Prostate gland (tissue), 2 donors: ENCODE measurements at places on chromosomes 6 and 20. TPM values are rescaled to one million over a fixed set of nuclear protein-coding genes. Genes with fewer than 3 reads are reported as not detected.

The PNPLA1 gene
- total RNA-seq = 2.0 TPM

DNA sequence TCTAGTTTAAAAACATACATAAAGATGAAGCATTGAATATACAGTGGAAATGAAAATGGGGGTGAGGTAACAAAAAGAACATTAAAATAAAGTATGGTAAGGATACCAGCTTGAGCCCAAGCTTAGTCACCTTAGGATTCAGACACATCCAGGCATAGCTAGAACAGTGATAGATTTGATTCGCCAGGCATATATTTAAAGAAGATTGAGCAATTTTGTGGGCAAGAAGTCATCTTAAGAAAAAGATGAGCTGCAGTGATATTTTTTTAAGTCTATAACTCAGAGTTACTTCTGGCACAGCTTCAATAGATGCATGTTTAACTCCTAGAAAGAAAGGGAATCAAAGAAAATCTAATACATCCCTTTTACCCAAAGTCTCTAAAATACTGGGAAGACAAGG, 97.9 kb downstream of the BMP5 start:
- no peak overlapping the region for H3K27ac ChIP-seq
- no peak overlapping the region for H3K4me3 ChIP-seq
- no peaks in the 10 kb centered on the region for H3K4me1 ChIP-seq
- H3K27me3 ChIP-seq = no peaks in the 10 kb centered on the region

- H3K36me3 ChIP-seq = no peaks in the 10 kb centered on the region
- H3K4me3 ChIP-seq = no peak overlapping the region
- no peak for DNase-seq
- H3K4me1 ChIP-seq = no peaks in the 10 kb centered on the region
- no peak overlapping the region for H3K27ac ChIP-seq
Measured at GRCh38 chr20:1707588-1708449, 50.2 kb upstream of the SIRPG start.

GRCh38 chr6:133396233-133396983, 155.3 kb downstream of the EYA4 start:
- no peaks in the 10 kb centered on the region for H3K27me3 ChIP-seq
- no peak overlapping the region for H3K4me3 ChIP-seq
- no peaks in the 10 kb centered on the region for H3K36me3 ChIP-seq
- no peaks in the 10 kb centered on the region for H3K4me1 ChIP-seq
- H3K27ac ChIP-seq = no peak overlapping the region
- no peak for DNase-seq

The SRXN1 gene
- 41.4 TPM for total RNA-seq

DNA sequence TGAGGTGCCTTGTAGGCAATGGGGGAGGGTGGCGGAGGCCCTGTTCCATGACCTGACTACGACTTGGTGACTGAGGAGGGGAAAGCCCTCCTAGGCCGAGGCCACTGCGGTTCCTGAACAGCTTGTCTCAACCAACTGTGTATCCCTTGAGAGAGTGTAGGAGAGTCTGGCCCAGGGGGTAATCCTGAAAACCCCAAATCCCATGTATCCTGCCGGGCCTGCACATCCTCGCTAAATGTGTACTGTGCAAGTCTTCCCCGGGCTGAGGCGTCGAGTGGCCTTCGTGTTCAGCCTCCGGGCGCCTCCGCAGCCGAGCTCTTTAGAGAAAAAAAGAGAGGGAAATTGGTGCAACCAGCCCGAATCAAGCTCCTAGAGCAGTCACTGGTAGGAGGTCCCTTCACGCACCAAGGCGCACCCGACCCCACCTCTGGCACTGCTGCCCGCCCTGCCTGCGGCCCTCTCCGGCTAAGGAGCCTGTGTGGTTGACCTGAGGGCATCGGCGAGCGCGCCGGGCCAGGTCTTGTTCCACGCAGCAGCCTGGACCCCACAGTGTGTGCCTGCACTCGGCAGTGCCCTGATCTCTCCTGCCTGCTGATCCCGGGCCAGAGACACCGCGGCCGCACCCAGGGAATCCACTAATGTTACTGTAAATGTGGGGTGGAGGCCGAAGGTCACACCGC, 7.3 kb downstream of the SIM1 start:
- H3K4me3 ChIP-seq = no peak overlapping the region
- no peak overlapping the region for H3K27ac ChIP-seq
- DNase-seq = no peak
- peaks cover 58% of the 10 kb centered on the region for H3K27me3 ChIP-seq

GRCh38 chr6:151409260-151409659, 17.9 kb upstream of the ZBTB2 start:
- H3K4me3 ChIP-seq = no peak overlapping the region
- DNase-seq = no peak
- no peak overlapping the region for H3K27ac ChIP-seq

- H3K4me1 ChIP-seq = no peaks in the 10 kb centered on the region
- H3K27ac ChIP-seq = no peak overlapping the region
- H3K36me3 ChIP-seq = no peaks in the 10 kb centered on the region
- no peak overlapping the region for H3K4me3 ChIP-seq
- no peaks in the 10 kb centered on the region for H3K27me3 ChIP-seq
Measured at GRCh38 chr6:110812719-110813118, 2.5 kb downstream of the CDK19 start.

The SLC32A1 gene
- not detected for total RNA-seq

The RNF5 gene
- 98.6 TPM for total RNA-seq

The MCCD1 gene
- total RNA-seq = not detected

- H3K4me3 ChIP-seq = no peak overlapping the region
- DNase-seq = no peak
- H3K27ac ChIP-seq = no peak overlapping the region
- no peaks in the 10 kb centered on the region for H3K27me3 ChIP-seq
Measured at GRCh38 chr6:113824411-113824810, 32.7 kb upstream of the MARCKS start.

The KIAA1755 gene
- 10.8 TPM for total RNA-seq

DNA sequence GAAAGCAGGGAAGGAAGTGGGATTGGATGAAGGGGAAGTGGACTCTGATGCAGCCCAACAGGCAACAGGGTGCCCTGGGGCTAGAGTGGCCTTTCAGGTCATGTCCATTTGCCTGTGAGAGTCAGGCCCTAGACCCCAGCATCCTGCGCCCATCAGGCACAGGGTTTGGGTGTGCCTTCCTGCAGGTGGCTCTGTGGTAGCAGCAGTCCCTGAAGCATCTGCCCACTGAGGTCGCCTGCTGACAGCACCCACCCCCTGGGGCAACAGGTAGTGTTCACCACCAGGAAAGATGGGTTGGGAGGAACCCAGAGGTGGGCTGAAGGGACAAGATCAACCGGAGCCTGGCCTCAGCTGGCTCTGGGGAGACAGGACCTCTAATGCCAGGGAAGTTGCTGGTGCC, 3.6 kb downstream of the PACSIN1 start:
- no peaks in the 10 kb centered on the region for H3K36me3 ChIP-seq
- no peak overlapping the region for H3K4me3 ChIP-seq
- no peaks in the 10 kb centered on the region for H3K27me3 ChIP-seq
- no peaks in the 10 kb centered on the region for H3K4me1 ChIP-seq
- no peak for DNase-seq
- H3K27ac ChIP-seq = no peak overlapping the region

- H3K4me3 ChIP-seq = no peak overlapping the region
- H3K27ac ChIP-seq = no peak overlapping the region
- no peaks in the 10 kb centered on the region for H3K27me3 ChIP-seq
- H3K4me1 ChIP-seq = no peaks in the 10 kb centered on the region
- H3K36me3 ChIP-seq = no peaks in the 10 kb centered on the region
Measured at GRCh38 chr6:96613291-96613999, 50.5 kb downstream of the FHL5 start.

DNA sequence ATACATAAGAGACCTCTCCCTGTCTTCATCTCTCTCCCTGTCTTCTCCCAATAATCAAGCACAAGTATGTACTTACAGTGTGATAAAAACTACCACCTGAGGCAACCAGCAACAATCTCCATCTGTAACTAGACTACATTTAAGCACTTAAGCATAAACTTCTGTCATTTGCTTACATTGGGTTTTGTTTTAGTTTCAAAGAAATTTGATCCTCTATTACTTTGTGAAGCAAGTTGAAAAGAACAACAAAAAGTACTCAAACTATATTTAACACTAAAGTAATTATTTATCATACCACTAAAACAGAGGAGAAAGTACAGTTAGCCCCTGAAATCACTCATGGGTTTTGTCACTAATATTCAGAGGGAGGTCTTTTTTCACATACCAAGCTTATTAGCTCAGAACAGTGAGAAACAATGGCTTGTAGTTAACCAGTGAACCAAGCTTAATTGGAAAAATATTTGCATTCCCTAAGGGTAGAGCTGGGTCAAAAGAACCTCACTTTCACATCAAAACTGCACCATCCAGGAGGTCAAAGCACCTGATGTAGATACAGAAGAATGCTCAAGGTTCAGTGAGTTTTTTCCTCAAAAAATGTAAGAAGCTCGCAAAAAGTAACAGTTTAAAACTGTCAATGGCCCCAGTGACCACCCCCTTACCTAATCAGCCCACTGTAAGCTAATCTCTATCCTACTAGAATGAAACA, 34.1 kb downstream of the DCDC2 start:
- H3K36me3 ChIP-seq = no peaks in the 10 kb centered on the region
- H3K27me3 ChIP-seq = no peaks in the 10 kb centered on the region
- H3K4me1 ChIP-seq = no peaks in the 10 kb centered on the region
- DNase-seq = no peak

DNA sequence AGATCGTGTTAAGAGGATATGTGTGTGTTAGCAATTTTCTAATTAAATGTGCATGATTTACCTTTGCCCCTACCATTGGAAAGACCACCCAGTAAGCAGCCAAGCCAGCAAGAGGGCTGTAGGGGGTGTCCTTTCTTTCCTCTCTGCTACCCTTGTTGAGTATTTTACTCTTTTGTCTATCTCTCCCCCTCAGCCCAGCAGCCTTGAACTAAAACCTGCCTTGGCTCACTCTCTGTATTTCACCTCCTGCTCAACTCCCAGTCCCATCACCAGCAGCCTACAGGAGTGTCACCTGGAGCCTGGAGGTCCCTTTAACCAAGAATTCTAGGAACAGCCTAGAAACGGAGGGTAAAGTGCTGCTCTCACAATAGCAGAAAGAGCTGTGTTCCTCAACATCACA, 81.0 kb downstream of the HIVEP2 start:
- no peaks in the 10 kb centered on the region for H3K27me3 ChIP-seq
- H3K36me3 ChIP-seq = no peaks in the 10 kb centered on the region
- no peak overlapping the region for H3K27ac ChIP-seq
- no peak for DNase-seq
